ENCODE measurements at places on chromosomes 1 and 21.
A peak's percentile ranks its signal among the peaks of the same experiment; 100 is the strongest.

DNA sequence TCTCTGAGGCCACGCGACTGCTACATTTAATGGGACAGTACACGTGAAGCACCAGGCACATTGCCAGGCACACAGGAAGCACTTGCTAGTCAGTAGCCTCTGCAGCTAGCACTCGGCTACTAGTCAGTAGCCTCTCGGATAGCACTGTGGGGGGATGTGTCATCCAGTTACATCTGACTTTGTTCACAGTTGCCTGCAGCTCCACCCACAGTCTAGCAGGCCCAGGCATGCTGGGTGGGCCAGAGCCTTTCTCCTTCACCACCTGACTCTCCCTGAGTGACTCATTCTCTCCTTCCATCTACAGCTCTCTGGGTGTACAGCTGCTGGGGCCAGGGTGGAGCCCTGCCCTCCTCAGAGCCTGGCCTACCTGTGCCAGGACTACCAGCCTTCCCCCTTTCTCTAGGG lies 51.5 kb downstream of the PTPRF start:
- H3K27ac ChIP-seq, result peak overlapping the region; percentile 83
- no peaks in the 10 kb centered on the region for H3K27me3 ChIP-seq
- peaks cover 13% of the 10 kb centered on the region for H3K4me1 ChIP-seq
- no peaks in the 10 kb centered on the region for H3K36me3 ChIP-seq
- no peak for DNase-seq

GRCh38 chr21:46054031-46054430 lies 43.9 kb upstream of the COL6A2 start:
- H3K4me1 ChIP-seq, result peaks cover 24% of the 10 kb centered on the region
- H3K4me3 ChIP-seq, result no peak overlapping the region
- H3K27ac ChIP-seq, result peak overlapping the region; percentile 89
- H3K36me3 ChIP-seq, result peaks cover 12% of the 10 kb centered on the region

DNA sequence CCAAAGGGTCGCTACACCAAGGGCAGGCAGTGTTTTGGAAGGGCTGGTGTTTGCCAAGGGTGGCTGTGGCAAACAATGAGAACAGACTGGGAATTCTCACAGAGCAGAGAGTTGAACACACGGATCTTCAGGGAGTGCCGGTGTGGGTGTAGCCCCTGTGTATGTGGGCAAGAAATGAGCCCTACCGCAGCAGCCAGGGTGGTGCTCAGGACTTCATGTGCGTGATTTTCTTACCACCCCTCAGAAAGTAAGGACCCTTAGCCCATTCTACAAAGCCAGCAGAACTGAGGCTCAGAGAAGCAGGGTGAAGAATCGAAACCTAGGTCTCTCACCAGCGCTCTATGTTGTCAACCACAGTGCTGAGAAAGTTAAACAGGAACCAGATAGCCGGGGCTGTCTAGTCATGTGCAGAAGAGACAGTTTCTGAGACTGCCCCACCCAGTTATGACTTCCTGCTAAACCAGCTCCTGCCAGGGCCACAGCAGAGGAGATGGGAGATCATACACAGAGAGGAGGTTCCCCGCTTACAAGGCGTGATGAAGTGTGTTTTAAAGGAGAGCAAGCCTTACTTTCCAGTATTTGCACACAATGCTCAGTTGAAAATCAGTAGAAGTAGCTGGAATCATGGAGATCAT lies 21.9 kb upstream of the MORC3 start:
- H3K27ac ChIP-seq, result peak overlapping the region; percentile 94
- H3K36me3 ChIP-seq, result peaks cover 4% of the 10 kb centered on the region
- peak overlapping the region; percentile 67 for H3K4me3 ChIP-seq
- peak; percentile 37 for DNase-seq
- no peaks in the 10 kb centered on the region for H3K27me3 ChIP-seq
- H3K4me1 ChIP-seq, result peaks cover 30% of the 10 kb centered on the region

GRCh38 chr1:9363061-9363471 lies 70.4 kb downstream of the SPSB1 start:
- no peaks in the 10 kb centered on the region for H3K36me3 ChIP-seq
- H3K4me1 ChIP-seq, result no peaks in the 10 kb centered on the region
- H3K27me3 ChIP-seq, result no peaks in the 10 kb centered on the region
- DNase-seq, result no peak
- no peak overlapping the region for H3K27ac ChIP-seq

DNA sequence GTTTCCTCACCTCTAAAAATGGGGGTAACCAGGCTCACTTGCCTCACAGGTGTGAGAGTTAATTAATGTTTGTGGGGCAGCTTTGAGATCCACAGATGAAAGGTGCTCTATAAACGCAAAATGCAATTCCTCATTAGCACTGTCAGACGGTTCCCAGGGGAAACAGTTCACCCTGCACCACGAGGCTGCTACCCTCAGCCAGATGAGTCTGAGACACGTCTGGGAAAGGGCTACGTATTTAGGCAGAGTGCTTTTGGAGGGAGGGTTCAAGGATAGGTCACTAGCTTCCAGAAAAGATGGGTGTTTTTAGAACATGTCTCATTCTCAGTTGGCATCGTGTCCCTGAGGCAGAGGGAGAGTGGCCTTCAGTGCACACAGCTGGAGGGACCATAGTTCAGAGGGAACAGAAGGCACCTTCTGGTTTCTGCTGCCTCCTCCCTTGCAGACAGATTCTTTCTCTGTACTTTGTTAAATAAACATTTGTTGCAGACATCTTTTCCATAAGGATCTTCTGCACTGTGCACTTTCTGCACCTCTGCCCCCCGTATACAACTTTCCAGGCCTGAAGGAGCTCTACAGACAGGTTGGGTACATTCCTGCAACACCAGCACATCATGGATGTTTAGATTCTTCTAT lies 139.9 kb downstream of the CLIC6 start:
- peaks cover 30% of the 10 kb centered on the region for H3K36me3 ChIP-seq
- peak overlapping the region; percentile 67 for H3K4me3 ChIP-seq
- H3K4me1 ChIP-seq, result peaks cover 97% of the 10 kb centered on the region
- peak overlapping the region; percentile 88 for H3K27ac ChIP-seq

DNA sequence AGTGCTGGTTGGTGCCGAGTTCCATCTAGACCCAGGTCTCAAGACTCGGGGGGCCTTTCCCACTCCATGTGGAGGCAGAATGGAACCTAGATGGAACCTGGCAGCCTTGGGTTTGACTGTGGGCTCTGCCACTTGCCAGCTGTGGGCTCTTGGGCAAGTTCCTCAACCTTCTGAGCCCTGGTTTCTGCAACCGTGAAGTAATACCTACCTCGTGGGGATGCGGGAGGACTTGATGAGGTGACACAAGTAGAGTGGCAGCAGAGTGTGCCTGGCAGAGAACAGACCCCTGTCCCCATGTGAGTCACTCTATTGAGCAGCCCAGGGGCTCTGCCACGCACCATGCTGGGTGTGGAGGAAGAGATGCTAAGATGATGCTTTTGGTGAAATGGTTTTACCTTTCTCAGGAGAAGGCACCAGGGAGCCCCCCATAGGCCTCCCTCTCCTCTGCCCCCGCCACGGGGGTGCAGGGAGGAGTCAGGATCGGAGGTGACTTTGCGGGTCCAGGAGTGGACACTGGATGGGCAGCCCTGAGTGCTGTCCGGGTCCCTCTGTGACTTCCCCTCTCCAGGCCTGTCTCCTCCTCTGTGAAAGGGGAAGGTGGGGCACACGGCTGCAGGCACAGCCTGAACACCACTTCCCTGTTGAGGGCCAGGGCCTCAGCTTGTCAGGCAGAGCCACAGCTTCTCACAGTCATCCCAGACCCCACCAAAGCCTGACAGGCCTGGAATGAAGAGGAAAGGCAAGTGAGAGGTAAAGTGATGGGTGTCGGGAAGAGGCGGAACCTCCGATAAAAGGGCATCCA lies 36.7 kb upstream of the EDN2 start:
- no peak overlapping the region for H3K4me3 ChIP-seq
- no peak overlapping the region for H3K27ac ChIP-seq
- no peak for DNase-seq
- peaks cover under 1% of the 10 kb centered on the region for H3K4me1 ChIP-seq
- no peaks in the 10 kb centered on the region for H3K27me3 ChIP-seq
- peaks cover 10% of the 10 kb centered on the region for H3K36me3 ChIP-seq

GRCh38 chr1:184352776-184353175 lies 34.1 kb upstream of the C1orf21 start:
- no peak overlapping the region for H3K4me3 ChIP-seq
- H3K27me3 ChIP-seq, result peaks cover 16% of the 10 kb centered on the region

- H3K27me3 ChIP-seq, result peaks cover 51% of the 10 kb centered on the region
- H3K27ac ChIP-seq, result no peak overlapping the region
- no peaks in the 10 kb centered on the region for H3K4me1 ChIP-seq
- H3K4me3 ChIP-seq, result no peak overlapping the region
- DNase-seq, result no peak
Observed at GRCh38 chr1:99163671-99164070, 100.6 kb upstream of the PLPPR4 start.

DNA sequence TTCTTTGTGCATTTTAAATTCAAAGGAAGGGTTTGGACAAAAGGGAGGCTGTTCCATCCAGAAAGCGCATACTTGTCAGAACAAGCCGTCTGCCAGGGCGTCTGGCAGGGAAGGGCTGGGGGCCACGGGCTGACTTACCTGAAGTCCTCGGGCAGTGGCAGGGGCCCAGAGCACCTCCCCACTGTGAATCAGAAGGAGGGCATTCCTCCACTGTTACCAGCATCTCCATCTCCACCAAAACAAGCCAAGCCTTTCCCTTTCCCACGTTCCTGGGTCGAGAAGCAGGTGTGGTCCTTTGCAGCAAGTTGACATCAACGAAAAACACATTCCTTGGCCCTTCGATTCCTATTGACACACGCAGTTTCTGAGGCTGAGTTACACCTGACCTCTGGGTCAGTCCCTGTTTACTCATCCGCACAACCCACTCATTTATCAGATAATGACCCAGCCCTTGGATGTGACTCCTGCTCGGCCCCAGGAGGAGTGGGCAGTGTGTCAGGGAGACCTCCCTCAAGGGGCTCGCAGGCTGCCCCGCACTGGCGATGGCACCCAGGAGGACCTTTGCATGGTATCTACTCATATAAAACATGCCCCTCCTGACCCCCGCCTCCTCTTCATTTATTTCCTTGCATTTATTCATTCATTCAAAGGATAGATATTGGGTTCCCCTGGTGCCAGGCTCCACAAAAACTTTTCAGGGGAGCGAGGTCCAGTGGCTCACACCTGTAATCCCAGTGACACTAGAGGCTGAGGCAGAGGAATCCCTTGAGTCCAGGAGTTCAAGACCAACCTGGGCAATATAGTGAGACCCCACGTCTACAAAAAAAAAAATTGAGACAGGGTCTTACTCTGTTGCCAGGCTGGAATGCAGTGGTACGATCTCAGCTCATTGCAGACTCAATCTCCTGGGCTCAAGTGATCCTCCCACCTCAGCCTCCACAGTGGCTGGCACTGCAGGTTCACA lies 60.2 kb downstream of the TOMM20 start:
- peaks cover 9% of the 10 kb centered on the region for H3K27me3 ChIP-seq
- H3K27ac ChIP-seq, result no peak overlapping the region
- DNase-seq, result no peak
- no peak overlapping the region for H3K4me3 ChIP-seq
- H3K36me3 ChIP-seq, result peaks cover under 1% of the 10 kb centered on the region
- H3K4me1 ChIP-seq, result peaks cover 7% of the 10 kb centered on the region

GRCh38 chr1:110726755-110727154 lies 52.0 kb upstream of the KCNA3 start:
- peak overlapping the region; percentile 57 for H3K4me3 ChIP-seq
- no peaks in the 10 kb centered on the region for H3K27me3 ChIP-seq
- H3K27ac ChIP-seq, result peak overlapping the region; percentile 77
- no peaks in the 10 kb centered on the region for H3K36me3 ChIP-seq

GRCh38 chr1:42658877-42659337 lies 684 bp downstream of the PPIH start:
- no peaks in the 10 kb centered on the region for H3K27me3 ChIP-seq
- no peak for DNase-seq
- H3K36me3 ChIP-seq, result peaks cover 30% of the 10 kb centered on the region

DNA sequence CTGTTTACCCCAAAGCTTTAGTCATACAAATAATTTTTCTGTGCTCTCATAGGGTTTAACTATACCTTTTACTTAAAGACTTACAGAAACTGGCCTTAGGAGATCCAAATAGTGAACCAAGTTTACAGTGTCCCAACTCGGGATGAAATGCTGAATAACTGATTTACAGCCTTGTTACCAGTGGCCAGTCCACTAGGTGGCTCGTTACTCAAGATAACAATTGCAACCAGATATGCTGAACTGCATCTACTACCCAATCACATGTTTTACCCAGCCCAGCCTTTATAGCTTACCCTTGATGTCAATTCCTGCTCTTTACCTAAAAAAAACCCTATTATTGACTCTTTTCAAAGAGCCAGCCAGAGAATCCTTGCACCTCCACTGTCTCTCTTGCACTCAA lies 1148.8 kb upstream of the ADGRL4 start:
- H3K27me3 ChIP-seq, result no peaks in the 10 kb centered on the region
- no peak for DNase-seq
- no peaks in the 10 kb centered on the region for H3K36me3 ChIP-seq
- no peak overlapping the region for H3K4me3 ChIP-seq

DNA sequence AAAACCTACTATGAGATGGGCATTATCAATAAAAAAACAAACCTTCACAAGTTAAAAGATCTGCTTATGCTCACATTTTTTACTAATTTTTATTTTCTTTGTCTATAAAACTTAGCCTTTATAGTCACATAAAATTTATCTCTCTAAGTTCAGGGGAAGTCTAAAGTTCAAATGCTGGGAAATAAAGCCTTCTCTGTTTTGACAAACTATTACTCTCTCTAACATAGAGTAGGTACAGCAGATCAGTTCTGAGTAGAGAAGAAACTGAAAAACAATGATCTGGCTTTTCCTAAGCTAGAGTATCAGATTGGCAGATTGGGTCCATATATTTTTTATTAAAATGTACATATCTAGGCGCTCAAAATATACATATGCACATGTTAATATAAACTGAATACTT lies 31.2 kb downstream of the C1orf141 start:
- H3K36me3 ChIP-seq, result no peaks in the 10 kb centered on the region
- no peak overlapping the region for H3K27ac ChIP-seq
- H3K4me1 ChIP-seq, result no peaks in the 10 kb centered on the region
- no peak overlapping the region for H3K4me3 ChIP-seq
- DNase-seq, result no peak

- no peak for DNase-seq
- H3K4me1 ChIP-seq, result peaks cover 10% of the 10 kb centered on the region
- no peak overlapping the region for H3K4me3 ChIP-seq
- H3K27ac ChIP-seq, result no peak overlapping the region
- no peaks in the 10 kb centered on the region for H3K36me3 ChIP-seq
Observed at GRCh38 chr1:218347723-218348627, 2.8 kb downstream of the TGFB2 start.

DNA sequence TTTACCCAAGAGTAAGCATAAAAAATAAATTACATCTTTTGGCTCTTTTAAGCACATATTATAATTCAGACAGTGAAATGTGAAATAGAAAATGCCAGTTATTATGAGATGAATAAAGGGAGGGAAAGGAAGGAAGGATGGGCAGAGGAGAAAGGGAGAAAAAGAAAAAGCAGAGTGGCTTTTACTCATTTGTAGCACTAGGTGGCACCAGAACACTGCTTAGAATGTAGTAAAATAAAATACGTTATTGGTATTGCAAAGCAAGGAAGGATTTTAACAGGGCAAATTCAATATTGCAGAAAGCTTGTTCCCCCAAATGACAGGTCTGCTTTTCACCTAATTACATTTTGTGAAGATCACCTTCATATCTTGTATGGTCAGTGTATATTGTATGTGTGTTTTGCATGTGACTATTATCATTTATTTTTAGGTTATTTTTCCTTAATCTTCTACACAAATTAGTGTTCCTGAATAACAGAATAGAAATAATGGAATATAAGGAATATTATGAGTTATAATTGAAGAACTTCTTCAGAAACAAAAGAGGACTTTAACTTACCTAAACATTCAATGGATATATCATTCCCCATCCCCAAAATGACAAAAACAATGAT lies 9.1 kb upstream of the PCNX2 start:
- no peak for DNase-seq
- no peaks in the 10 kb centered on the region for H3K36me3 ChIP-seq
- H3K4me1 ChIP-seq, result no peaks in the 10 kb centered on the region
- peaks cover 27% of the 10 kb centered on the region for H3K27me3 ChIP-seq
- H3K4me3 ChIP-seq, result no peak overlapping the region
- no peak overlapping the region for H3K27ac ChIP-seq

All from central memory CD8-positive, alpha-beta T cell (primary cell).